Activated T-helper 17 cell treated with anti-CD3 and anti-CD28 coated beads, Interleukin-2, amount 50 U/mL, for 72 hours (primary cell): ENCODE measurements at places on chromosomes 16 and 17. TPM values are rescaled to one million over a fixed set of nuclear protein-coding genes. Genes with fewer than 3 reads are reported as not detected.

The ARHGAP44 gene
- total RNA-seq: 0.48 TPM

- no peak for ATAC-seq
These were observed 52.6 kb downstream of the CCDC57 start for GRCh38 chr17:82160075-82160474.

DNA sequence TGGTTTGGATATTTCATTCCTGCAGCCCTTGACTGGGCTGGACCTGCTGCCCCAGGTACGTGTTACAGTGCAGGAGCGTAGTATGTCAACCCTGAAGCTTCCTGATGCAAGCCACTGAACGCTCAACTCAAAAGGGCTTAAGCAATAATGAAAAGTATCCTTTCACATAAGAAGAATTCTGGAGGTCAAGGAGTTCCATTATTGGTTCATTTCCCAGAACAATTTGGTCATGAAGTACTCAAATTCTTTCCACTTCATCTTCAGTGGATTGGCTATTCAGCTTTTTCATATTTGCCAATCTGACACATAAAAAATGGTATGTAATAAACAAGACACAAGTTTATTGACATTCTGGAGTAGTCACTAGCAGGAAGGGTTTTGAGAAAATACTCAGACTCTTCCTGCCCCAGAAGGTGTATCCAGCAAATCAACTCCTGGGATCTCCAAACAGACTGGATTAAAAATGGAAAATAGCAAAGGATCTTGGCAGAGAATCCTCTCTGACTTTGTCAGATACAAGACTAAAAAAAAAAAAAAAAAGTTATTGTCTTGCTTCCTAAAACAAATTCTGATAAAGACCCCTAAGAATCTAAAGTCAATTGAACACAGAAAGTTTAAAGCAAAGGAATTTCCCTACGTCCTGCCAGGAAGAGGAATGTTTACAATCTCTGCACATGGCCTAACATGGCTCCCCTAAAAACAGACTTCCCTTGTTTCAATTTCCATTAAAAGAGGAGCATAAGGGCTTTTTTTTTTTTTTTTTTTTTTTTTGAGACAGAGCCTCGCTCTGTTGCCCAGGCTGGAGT is 37.5 kb upstream of the WSB1 start:
- ATAC-seq: no peak

The HOXB13 gene
- total RNA-seq: not detected

DNA sequence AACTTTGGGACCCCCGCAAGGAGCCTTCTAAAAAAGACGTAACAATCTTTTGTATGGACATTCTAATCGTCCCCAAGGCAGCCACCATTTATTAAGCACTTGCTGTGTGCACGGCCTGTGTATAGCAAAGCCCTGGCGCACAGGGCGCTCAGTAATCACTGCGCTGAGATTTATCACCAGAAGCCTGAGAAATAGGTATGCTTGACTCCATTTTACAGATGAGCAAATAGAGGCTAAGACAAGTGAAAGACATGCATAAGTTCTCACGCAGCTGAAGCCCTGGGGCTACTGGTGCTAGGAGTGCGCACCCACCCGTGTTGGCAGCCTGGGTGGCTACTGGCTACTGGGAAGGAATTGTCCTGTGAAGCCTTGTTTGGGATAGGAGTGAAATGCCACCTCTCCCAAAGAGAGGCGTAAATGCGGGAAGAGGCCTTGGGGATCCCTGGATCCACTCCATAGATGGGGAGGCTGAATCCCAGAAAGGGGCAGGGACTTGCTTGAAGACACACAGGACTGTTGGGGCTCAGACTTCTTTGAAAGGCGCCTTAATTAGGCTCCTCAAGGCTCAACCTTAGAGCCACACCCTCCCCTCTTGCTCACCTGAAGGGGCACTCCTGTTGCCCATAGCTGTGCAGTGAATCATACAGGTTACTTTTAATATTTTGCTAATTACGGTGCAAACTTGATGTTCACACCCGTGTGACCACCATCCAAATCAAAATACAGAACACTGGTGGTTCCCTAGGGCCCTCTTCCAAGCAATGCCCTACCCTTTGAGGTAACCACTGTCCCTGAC is 634 bp upstream of the NATD1 start:
- ATAC-seq: peak; percentile 26
